Stimulated activated CD4-positive, alpha-beta T cell treated with anti-CD3 and anti-CD28 coated beads, Interleukin-1b, Interleukin-23, amount 100 ng/mL, for 4 hours (primary cell): ENCODE measurements at places on chromosomes 2 and 18.

DNA sequence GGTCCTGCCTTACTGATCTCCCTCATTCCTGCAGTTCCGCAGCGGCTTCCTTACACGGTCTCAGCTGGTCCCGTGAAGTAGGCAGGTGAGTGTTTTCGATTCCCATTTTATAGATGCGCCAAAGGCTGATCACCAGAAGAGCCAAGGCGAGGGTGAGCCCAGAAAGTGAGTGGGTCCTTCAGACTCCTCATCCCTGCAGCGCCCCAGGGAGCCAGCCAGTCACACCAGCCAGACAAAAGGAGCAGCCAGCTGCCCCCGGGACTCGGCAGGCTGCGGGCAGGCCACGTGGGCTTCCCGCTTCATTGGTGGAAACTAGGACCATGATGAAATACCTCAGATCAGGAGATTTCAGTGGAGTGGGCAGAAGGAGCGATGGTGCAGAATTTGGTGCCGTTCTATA lies 85.9 kb downstream of the SMAD7 start:
- no peak for DNase-seq

DNA sequence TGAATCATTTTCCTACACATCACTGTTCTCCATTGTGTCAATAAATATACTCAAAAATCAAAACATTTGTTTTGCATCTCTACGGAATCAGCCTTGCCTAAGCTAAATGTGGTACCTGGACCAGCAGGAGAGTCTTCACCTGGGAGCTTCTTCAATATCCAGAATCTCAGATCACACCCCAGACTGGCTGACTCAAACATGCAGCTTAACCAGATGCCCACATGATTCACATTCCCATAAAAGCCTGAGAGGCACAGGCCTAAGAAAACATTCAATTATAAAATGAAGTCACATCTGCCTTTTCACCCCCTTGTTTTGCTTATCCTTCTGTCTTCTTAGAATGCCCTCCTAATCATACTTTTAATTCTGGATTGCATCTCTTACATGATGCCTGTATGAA lies 1045.5 kb upstream of the NXPH2 start:
- DNase-seq = no peak

DNA sequence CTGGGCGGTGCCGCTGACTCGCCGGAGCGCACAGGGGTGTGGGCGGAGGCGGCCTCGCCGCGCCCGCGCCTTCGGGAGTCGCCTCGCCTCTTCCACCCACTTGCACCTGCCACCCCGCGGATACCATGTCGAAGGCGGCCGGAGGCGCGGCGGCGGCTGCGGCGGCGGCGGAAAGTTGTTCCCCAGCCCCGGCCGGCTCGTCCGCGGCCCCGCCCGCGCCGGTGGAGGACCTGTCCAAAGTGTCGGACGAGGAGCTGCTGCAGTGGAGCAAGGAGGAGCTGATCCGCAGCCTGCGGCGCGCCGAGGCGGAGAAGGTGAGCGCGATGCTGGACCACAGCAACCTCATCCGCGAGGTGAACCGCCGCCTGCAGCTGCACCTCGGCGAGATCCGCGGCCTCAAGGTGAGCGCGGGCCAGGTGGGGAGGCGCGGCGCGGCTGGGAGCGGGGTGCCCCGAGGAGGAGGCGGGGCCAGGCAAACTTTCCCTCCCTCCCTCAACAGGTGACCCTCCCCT lies 766 bp downstream of the CCDC85A start:
- peak; percentile 0 for DNase-seq

DNA sequence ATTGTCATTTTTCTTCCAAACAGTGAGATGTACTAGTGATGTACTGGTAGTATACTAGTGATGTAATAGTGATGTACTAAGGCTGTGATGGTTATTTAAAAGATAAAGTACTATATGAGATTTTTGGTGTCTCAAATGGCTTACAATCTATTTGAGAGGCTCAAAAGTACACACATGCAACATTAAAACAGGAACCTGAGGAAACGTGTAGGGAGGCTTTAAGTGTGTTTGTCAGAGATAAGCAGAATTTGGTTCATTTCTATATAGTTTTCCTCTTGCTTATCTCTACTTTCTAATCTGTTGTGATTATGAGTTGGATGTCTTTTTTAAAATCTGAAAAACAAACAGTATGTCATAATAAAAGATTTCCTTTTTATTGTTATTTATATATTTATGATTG lies 100.9 kb upstream of the SERTAD2 start:
- DNase-seq = no peak

DNA sequence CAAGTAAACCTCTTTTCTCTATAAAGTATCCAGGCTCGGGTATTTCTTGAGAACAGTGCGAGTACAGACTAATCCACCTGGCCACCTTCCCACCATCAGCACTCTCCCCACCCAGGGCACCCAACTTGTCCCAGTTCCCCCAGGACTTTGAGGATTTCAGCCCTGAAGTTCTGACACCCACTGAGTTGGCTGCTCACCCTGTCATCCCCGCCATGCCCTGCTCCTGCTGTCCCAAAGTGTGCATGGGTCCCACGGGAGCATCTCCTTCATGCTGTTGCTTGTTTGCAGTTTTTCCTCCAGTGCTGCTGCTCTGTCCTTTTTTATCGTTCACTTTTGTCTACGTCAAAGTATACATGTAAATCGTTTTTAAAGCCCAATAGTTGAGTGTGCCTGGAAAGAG lies 273.9 kb downstream of the PHLPP1 start:
- no peak for DNase-seq
